ENCODE measurements at places on chromosomes 2 and 18.

- no peak for DNase-seq
These were observed 2176.3 kb upstream of the CELF4 start for GRCh38 chr18:39741755-39742466.

DNA sequence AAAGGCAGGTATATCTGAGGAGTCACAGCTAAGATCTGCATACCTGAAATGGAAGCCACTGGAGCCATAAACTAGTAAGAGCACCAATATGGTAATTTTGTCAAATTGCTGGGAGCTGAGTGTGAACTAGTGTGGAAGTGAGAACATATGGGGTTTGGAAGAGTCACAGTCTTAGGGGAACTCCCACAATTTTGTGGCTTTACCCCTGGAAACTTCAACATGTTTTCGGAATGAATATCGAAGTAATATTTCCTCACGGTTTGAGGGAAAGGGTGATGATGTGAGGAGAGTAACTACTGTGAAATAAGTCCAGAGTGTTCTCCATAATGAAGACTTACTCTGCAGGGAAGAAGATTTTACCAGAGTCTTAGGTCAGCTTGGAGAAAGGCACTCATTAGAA, 565.9 kb downstream of the RIT2 start:
- DNase-seq = no peak

DNA sequence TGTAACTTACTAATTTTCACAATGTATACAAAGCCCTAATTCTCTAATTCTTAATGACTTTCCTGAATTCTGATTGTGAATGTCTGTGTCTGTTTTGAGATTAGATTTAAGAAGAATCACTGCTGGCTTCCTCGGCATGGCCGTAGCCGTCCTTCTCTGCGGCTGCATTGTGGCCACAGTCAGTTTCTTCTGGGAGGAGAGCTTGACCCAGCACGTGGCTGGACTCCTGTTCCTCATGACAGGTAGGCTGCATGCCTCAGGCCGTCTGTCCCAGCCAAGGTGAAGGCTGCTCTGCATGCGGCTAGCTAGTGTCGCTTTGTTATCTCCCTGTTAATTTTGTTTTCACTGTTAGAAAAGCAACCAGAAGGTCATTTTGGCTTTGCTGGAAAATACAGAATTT, 41.2 kb downstream of the TMEM178A start:
- DNase-seq = no peak

DNA sequence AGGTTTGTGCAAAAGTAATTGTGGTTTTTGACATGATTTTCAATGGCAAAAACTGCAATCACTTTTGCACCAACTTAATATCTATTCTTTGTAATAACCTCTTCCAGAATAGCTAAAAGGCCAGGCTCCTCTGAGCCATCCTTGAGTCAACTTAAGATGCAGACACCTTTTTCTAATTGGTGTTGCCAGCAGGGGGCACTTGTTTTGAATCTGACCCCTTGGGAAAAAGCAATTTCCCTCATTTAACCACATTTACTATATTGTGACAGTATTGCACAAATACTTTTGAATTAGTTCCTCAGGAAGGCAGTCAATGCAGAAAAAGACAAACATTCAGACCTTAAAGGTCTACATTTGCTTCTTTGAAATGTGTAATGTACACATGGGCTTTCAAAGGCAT, 78.6 kb upstream of the GALNT5 start:
- DNase-seq = no peak

- no peak for DNase-seq
These were observed 17.9 kb upstream of the CREB1 start for GRCh38 chr2:207511851-207512250.

DNA sequence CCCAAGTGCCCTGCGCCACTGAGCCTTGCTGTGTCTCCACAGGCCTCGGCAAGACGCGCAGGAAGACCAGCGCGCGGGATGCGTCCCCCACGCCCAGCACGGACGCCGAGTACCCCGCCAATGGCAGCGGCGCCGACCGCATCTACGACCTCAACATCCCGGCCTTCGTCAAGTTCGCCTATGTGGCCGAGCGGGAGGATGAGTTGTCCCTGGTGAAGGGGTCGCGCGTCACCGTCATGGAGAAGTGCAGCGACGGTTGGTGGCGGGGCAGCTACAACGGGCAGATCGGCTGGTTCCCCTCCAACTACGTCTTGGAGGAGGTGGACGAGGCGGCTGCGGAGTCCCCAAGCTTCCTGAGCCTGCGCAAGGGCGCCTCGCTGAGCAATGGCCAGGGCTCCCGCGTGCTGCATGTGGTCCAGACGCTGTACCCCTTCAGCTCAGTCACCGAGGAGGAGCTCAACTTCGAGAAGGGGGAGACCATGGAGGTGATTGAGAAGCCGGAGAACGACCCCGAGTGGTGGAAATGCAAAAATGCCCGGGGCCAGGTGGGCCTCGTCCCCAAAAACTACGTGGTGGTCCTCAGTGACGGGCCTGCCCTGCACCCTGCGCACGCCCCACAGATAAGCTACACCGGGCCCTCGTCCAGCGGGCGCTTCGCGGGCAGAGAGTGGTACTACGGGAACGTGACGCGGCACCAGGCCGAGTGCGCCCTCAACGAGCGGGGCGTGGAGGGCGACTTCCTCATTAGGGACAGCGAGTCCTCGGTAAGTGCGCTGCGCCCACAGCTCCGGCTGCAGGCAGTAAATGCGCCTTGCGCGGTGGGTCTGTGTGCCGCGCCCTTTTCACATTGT, 136.8 kb downstream of the NCK2 start:
- DNase-seq = no peak

DNA sequence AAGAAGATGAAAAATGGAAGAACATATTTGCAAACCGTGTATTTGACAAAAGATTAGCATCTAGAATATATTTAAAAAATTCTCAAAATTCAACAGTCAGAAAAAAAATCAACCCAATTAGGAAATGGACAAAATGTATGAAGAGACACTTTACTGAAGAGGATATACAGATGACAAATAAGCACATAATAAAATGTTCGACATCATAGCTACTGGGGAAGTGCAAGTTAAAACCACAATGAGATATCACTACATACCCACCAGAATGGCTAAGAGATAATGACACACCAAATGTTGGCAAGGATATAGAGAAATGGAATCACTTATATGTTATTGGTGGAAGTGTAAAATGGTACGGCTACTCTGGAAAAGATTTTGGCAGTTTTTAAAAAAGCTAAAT, 11.7 kb upstream of the NUP35 start:
- no peak for DNase-seq

DNA sequence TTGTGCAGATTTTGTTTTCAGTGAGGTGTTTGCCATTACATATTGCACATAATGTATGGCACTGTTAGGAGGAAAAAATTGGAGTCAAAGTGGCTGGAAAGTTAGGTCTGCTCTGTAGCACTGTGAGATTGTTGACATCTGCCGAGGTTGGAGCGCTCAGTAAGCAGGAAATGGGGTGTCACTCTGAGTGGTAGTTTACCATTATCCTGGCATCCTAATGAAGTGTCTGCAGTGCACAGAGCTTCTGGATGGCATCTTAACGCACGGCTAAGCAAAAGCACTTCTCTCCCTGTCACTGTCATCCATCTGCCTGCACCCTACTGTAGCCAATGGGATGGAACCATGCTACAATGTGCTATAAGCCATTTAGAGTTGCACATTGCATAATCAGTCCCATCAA, 561.9 kb downstream of the ARHGAP15 start:
- no peak for DNase-seq

GRCh38 chr18:415617-416612, 84.6 kb downstream of the COLEC12 start:
- no peak for DNase-seq

DNA sequence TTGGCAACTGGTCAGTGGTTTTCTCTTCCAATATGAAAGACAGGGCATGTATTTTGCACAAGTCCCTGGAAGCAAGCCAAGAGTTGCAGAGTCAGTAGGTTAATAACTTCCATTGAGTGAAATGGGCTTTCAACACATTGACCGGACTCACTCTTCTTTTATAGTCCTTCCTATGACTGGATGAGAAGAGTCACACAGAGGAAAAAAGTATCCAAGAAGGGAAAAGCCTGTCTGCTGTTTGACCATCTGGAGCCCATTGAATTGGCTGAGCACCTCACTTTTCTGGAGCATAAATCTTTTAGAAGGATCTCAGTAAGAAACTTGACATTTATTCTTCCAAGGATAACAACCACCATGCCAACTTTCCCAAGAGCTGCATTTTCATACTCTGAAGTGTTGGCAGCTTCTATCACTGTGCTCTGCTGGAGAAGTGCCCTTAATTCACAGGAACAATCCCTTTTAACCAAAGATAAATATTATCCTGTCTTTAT, 45.4 kb downstream of the RASGRP3 start:
- DNase-seq = no peak

- no peak for DNase-seq
These were observed 78.5 kb upstream of the CAB39 start for GRCh38 chr2:230634146-230634545.

DNA sequence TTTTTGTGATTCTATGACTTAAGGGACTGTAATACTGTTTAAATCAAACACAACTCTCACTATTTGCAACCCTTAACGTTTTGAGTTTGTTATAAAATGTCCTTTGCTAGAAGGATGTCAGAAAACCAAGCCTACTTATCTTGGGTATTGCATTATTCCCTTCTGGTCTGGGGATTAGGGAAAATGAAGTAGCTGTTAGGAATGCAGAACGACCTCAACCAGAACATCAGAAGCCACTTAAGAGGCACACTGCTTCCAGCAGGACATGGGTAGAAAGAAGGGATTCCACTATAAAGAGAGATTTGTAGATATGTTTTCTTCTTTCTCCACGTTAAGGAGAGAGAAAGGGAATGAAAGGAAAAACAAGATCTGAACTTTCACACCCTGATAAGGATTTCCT, 101.2 kb downstream of the SETBP1 start:
- no peak for DNase-seq

DNA sequence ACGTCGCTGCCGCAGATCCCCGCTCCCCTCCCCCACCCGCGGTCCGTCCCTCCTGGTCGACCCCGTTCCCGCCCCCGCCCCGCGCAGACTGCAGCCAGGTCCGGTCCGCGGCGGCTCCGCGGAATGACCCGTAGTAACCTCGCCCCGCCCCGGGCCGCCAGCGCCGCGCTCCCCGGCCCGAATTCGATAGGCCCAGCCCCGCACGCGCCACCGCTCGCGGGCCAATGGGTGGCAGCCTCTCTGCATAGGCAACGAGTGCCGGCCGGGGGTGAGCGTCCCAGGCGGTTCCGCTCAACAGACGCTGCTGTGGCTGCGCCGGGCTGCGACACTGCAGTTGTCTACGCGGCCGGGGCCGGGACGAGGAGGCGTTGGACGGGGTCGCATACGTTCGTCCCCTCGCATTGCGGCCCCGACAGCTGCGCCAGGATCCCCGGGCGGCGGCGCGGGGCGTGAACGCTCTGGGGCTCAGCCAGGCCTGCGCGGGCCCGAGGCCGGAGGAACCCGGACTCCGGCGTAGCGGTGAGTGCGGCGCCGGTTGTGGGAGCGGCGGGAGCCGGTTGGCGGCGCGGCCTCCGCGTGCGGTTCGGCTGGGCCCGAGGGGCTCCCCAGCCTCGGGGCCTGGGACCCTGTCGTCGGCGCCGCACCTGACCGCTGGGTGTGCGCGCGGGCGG, at the start of gene ACSL3:
Gene ACSL3, plus strand, starts transcription at position 297 of the 671 bp plus-strand sequence. CDS start 47,737 bp downstream, outside the sequence.
- DNase-seq = peak; percentile 76

DNA sequence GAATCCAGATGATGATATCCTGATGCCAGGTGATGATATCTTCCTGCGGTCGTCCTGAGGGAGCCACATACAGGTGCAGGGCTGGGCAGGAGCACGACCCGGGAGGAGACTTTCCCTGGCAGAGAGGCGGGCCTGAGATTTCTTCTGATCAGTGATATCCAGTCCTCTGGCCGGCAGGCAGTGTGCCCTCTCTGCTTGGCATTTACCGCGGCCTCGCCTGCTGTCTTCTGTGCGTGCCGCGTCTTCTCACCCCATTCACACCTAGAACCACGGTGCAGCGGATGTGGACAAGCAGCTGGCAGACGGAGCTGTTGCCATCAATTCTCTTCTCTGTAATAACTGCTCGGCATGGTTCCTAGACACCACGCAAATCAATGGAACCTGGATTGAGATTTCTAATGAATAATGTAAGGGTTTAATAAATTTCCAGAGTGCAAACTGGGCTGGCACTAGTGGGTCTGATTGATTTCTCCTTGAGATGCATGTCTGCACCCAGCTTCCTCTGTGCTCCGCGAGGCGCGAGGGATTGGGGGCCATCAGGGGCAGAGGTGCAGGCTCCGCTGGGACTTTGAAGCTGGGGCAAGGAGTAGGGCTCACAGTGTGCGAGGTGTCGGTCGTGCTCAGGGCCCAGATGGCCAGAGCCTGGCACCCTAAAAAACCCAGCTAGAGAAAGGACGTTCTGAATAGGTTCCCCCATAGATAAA, 208.9 kb upstream of the HDAC4 start:
- no peak for DNase-seq

DNA sequence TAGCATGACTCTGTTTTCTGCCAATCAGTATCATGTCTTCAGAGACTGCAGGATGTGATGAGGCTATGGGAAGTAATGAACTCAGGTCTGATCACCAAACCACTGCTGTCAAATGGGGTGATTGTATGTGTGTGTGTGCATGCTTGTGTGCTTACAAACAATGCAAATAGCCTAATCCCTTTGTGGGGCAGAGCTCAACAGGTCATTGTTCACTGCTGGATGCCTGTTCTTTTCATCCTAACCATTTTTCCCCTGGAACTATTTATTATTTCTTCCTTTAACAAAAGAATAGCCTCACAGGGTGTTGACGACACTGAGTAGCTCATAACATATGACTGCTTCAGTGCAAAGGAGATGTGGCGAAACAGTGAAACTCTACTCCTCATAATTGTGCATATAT, 55.9 kb downstream of the NXPH2 start:
- DNase-seq = no peak

DNA sequence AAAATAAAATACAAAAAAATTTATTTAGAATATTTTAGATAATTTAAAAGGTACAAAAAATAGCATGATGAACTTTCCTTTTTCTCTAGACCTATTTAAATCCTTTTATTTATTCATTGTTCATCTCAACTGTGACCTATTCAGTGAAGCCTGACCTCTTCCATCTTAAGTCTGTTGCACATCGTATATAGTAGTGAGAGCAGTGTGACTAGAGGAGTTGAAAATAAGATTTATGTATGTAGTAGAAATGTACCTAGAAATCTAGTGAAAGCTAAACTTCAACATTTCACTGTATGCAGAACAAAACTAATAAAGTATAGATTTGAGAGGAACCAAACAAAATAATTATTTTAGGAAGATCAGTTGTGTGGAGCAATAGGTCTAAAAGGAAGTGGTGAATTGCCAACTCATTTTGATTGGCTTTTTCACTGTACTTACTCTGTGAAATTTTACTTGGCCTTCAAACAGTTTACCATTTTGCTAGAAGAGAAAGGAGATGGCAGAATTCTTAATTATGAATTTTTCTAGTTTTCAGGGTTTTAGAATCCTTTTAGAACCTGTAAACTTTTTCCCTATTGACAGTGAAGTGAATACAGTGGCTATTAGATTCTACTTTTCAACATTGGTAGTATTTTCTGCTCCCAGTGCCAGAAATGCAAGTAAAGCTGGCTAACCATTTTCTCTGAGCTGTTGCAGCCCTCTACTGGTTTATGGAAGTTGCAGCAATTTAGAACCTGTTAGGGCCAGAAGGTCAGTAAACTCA, 11.0 kb downstream of the ANKRD12 start:
- DNase-seq = no peak
